ENCODE measurements at places on chromosomes 3 and 15. TPM values are rescaled to one million over a fixed set of nuclear protein-coding genes. Genes with fewer than 3 reads are reported as not detected.
A peak's percentile ranks its signal among the peaks of the same experiment; 100 is the strongest.

DNA sequence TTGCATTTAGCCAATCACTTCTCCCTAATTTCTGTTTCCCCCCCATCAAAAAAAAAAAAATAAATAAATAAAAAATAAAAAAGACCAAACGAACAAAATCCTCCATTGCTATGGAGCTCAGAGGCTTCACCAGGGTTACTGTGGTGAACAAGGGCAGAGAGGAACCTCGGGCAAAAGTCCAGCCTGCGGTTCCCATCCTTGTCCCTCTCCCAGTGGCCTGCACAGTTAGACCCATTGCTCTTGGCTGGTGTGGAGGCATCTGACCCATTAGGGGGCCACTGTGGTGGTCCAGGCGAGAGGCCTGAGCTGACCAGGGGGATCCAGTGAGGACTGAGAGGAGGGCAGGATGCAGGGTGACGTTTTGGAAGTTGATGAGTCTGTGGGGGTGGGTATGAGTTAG, 18.8 kb downstream of the CORO2B start:
- H3K36me3 ChIP-seq: no peaks in the 10 kb centered on the region
- H3K27me3 ChIP-seq: no peaks in the 10 kb centered on the region
- no peak overlapping the region for H3K4me3 ChIP-seq
- peaks cover 50% of the 10 kb centered on the region for H3K4me1 ChIP-seq
- no peak for DNase-seq

- no peak overlapping the region for H3K27ac ChIP-seq
- H3K4me1 ChIP-seq: no peaks in the 10 kb centered on the region
- DNase-seq: no peak
- no peaks in the 10 kb centered on the region for H3K36me3 ChIP-seq
Measured at GRCh38 chr3:180329187-180329586, 272.8 kb upstream of the TTC14 start.

RHCG gene
- not detected for total RNA-seq

- peaks cover 22% of the 10 kb centered on the region for H3K4me1 ChIP-seq
- DNase-seq: no peak
- peak overlapping the region; percentile 37 for H3K27ac ChIP-seq
- H3K36me3 ChIP-seq: no peaks in the 10 kb centered on the region
- no peaks in the 10 kb centered on the region for H3K27me3 ChIP-seq
Measured at GRCh38 chr3:133535971-133536881, 37.3 kb upstream of the CDV3 start.

Measured in esophagus muscularis mucosa (tissue), 4 donors.